ENCODE measurements at places on chromosomes 4 and X. TPM values are rescaled to one million over a fixed set of nuclear protein-coding genes. Genes with fewer than 3 reads are reported as not detected.

DNA sequence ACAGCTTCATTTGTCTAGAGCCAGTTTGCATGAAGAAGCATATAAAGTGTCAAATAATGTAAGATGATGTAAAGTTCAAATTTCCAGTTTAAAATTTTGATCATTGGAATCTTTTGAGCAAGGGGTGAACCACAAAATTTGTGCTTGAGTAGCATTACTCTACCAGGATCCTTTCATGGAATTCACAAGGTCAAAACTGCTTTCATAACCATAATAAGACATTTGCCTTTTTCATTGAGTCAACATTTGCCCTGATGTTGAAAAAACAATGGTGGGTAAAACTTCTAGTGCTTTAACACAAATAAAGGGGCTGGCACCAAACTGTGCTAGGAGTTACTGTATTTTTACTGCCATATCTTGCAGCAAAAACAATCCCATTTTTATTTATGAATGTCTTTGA lies 142.2 kb downstream of the GLRA3 start:
- DNase-seq: no peak

DNA sequence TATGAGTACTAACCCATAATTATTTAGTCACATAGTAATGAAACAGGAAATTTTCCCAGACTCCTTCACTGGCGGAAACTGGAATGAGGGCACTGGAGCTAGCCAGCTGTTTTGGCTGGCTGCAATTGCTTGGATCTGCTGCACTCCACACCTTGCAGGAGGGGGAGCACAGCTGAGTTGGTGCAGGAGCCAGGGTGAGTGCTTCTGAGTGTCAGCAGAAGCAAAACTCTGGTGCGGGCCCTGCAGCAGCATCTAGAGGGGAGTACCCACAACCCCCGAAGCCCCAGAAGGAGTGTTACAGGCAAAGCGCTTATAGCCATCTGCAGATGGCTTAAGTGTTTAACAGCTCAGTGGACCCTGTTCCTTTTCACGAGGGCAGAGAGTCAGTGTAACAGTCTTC lies 96.1 kb downstream of the RPA4 start:
- DNase-seq: no peak

DNA sequence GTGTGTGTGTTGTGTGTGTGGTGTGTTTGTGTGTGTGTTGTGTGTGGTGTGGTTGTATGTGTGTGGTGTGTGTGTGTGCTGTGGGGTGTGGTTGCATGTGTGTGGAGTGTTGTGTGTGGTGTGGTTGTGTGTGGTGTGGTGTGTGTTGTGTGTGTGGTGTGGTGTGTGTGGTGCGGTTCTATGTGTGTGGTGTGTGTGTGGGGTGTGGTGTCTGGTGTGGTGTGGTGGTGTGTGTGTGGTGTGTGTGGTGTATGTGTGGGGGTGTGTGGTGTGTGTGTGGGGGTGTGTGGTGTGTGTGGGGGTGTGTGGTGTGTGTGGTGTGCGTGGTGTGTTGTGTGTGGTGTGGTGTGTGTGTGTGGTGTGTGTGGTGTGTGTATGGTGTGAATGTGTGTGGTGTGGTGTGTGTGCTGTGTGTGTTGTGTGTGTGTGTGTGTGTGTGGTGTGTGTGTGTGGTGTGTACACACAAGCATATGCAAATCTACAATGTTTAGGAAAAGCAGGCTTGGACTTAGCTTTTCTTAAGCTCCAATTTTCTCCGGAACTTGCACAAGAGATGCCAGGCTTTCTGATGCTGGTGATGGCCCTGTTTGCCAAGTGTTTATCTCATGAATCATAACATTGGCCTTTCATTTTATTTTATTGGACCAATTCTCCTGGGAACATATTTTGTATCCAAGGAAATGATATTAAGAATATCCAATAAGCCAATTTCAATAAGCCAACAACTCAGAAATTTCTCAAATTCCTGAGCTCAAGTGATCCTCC lies 148.7 kb downstream of the SPATA18 start:
- no peak for DNase-seq

DNA sequence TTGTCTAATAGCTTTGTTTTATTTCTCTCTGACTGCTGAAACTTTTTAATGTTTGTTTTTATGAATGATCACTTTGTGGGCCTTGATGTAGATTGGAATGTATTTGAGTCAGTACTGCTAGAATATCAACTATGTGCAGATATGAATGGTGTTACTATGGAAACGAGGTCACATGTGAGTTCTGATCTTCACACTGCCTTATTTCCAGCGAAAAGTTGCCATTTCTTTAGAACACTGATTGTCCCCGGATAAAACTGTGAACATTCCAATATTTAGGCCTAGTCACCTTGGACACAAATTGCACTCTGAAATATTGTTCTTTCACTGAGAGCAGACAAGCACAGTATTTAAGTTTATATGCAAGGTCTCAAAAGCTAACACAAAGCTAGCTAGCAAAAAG lies 27.2 kb upstream of the MAGED1 start:
- DNase-seq: no peak

The SPANXC gene
- not detected for polyA plus RNA-seq

Measured in right lung (tissue), 10 donors.